ENCODE measurements at places on chromosomes 4 and X.
A peak's percentile ranks its signal among the peaks of the same experiment; 100 is the strongest.

- DNase-seq, result no peak
Observed at GRCh38 chr4:57905965-57906364, 795.8 kb upstream of the IGFBP7 start.

- peak; percentile 10 for DNase-seq
Observed at GRCh38 chrX:139739138-139739537, 31.2 kb upstream of the MCF2 start.

DNA sequence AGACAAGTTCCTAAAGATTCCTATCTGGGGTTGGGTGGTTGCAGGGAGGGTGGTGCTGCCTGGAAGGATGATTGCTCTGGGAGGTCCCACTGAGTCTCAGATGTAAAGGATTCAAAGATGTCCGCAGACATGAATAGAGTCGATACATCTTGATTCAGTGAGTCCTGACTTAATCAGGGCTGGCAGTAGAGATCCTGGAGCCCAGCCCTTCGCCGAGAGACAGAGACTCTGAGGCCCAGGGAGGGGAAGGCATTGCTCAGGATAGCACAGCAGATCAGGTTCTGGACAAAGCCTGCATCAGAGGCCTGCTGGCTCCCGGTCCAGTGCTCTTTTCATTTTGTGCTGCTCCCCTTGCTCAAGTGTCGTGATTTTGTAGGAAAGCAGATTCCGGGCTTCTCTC lies 21.7 kb downstream of the PJA1 start:
- no peak for DNase-seq

DNA sequence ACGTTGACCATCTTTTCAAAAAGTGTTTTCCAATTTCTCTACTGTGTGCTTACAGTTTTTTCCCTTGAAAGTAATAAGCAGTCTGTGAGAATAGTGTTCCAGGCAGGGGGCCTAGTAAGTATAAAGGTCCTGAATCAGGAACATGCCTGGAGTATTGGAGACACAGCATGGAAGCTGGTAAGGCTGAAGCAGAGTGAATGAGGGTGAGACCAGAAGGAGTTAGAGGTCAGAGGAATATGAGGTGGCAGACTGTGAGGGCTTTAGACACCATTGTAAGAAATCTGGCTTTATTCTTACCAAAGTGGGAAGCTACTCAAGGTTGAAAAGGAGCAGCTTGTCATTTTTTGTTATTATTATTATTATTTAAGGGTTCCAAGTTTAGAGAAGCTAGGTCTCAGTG lies 107.4 kb downstream of the CT47B1 start:
- DNase-seq, result no peak

GRCh38 chrX:150465881-150466775 lies 102.3 kb upstream of the MTM1 start:
- DNase-seq, result no peak

- DNase-seq, result no peak
Observed at GRCh38 chr4:26065833-26066232, 151.8 kb downstream of the SMIM20 start.

DNA sequence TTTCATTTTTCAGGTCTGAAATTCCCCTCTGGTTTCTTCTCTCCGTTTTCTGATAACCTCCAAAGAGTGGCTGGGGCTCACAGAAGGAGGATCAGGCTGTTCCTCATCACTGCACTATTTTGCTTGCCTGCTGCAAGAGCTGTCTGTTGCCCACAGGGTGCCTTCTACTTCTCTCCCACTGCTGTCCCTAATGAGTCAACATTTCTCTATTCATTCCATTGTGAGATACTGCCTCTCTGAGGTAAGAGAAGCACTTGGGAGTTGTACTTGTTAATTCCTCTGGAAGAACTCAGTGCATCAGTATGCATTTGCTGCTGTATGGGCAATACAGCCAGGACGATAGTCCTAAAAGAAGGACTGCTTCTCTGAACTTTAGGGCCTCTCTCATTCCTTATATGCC lies 34.8 kb downstream of the CT47B1 start:
- DNase-seq, result no peak

DNA sequence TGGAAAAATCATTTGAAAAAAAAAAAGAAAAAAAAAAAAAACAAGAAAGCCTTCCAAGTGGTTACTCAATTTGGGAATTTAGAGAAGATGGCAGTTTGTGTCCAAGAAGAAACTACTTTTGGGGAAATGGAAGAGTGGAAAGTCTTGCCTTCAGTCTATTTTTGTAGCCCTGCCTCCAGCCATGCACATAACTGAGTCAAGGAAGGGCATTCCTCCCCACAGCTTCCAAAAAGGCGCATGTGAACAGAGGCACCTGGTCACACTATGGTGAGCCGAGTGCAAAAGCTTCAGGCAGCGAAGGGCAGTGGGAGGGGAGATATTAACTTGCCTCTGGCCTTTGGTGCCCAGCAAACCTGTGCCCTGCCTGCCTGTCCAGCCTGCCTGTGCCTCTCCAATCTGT lies 163.7 kb downstream of the SMIM20 start:
- no peak for DNase-seq
